ENCODE measurements at places on chromosomes 4 and X. TPM values are rescaled to one million over a fixed set of nuclear protein-coding genes. Genes with fewer than 3 reads are reported as not detected.

POU4F2 gene
- not detected for polyA plus RNA-seq

GRCh38 chr4:76752861-76753501 lies 145.0 kb downstream of the SOWAHB start:
- peak; percentile 93 for DNase-seq

- no peak for DNase-seq
Observed at GRCh38 chrX:134685668-134686067, 27.4 kb upstream of the PLAC1 start.

VSIG4 gene
- not detected for polyA plus RNA-seq

DNA sequence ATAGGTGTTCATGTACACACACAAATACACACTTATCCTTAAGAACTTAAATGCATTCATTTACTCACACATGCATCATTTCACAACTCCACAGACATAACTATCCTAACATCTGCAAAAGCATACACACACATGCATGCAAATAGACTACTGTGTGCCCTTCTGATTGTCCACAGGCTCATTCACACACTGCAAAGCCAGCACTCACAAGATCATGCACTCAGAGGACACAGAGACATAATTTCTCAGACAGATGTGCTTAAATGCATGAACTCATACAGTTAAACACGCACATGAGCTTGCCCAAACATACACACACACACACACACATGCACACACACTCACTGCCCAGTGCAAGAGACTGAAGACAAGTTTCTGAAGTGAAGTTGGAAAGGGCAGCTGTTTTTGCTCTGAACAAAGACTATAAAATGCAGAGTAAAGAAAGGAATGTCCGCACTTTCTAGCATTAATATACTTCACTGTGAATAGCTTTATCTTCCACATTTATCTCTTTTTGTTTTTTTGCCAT lies 1018.0 kb upstream of the HS3ST1 start:
- DNase-seq = peak; percentile 28

PRDM5 gene
- 9.3 TPM for polyA plus RNA-seq

DNA sequence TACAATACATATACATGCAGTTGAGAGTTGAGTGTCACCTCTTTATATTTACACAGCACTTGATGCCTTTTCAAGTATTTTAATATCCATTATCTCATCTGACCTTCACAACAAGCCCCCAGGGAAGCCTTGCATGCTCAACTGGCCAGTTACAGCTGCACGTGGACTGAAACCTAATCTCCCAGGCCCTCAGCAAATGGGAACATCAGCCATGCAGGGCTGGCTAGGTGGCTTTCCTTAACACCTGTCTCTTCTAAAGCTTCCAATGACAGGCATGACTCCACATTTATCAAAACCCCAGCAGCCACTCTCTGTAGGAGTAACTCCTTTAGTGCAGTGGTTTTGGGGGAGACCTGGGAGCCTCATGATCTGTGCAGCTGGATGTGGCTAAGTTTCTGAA lies 56.4 kb downstream of the PHKA2 start:
- no peak for DNase-seq

KCNIP4 gene
- polyA plus RNA-seq = 14.5 TPM

LDB2 gene
- 10.4 TPM for polyA plus RNA-seq

DNA sequence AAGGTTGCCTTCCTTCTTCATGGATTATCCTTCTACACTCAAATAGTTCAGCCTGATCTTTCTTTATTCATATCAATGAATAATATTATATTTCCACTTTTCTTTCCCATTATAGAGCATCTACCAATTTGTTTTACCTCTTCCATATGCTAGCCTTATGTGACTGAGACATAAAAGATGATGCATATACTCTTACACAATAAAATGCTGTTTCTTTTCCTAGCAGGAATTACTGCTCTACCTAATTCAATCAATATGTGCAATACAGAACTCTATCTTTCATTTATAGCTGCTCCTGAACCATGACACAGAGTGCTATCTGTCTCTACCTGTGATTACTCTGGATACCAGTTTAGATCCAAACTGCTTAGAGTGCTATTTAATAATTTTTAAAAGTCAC lies 2334.0 kb downstream of the PCDH7 start:
- DNase-seq = no peak

DNA sequence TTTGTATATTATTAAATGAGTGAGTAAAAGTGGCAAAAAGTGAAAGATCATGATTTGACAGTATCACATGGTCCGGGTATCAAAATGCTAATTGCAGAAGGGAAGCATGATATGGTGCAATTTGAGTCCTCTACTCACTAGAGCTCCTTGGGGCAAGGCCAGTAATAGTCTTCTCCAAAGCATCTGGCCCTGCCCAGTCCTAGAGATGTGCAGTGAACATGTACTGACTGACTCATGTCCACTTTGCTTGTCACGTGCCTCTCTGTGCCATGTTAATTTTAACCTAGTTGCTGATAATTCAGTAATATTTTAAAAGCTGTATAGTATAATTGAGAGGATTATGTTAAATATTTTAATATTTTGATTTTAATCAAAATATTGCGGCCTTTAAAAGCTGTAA lies 54.6 kb upstream of the TENM3 start:
- no peak for DNase-seq

GRCh38 chrX:25005034-25005381 lies 10.8 kb downstream of the ARX start:
- no peak for DNase-seq

FAM236D gene
- not detected for polyA plus RNA-seq

RIPPLY1 gene
- not detected for polyA plus RNA-seq

DNA sequence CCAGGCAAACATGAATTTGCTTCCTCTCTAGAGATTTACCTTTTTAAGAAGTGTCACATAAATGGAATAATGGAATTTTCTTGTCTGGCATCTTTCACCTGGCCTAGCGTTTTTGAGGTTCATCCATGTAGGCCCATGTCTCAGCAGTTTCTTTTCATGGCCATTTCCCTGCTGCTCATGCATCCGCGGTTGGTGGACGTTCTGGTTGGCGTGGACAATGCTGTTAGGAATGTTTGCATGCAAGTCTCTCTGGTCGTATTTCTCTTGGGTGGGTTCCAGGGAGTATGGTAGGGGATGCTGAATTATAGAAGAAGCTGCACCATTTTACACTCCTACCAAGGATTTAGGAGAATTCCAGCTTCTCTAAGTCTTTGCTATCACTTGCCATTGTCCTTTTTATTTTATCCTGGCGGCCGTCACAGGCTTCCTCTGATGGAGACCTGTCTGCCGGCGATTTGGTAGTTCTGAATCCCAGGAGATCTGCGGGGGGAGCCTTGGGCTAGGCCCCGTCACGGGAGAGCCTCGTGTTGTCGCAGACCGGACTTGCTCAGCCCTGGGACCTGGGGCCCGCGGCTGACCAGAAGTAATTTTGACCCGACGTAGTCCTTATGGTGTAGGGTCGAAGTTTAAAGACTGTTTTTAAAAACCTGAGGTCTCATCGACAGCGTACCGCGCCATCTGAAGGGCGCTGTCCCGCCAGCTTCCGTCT lies 56.9 kb upstream of the TADA2B start:
- peak; percentile 77 for DNase-seq

VEGFD gene
- polyA plus RNA-seq = 2.1 TPM

GRCh38 chr4:104878936-104879335 lies 267.7 kb upstream of the TET2 start:
- DNase-seq = no peak

RPS6KA6 gene
- polyA plus RNA-seq = 1.4 TPM

DNA sequence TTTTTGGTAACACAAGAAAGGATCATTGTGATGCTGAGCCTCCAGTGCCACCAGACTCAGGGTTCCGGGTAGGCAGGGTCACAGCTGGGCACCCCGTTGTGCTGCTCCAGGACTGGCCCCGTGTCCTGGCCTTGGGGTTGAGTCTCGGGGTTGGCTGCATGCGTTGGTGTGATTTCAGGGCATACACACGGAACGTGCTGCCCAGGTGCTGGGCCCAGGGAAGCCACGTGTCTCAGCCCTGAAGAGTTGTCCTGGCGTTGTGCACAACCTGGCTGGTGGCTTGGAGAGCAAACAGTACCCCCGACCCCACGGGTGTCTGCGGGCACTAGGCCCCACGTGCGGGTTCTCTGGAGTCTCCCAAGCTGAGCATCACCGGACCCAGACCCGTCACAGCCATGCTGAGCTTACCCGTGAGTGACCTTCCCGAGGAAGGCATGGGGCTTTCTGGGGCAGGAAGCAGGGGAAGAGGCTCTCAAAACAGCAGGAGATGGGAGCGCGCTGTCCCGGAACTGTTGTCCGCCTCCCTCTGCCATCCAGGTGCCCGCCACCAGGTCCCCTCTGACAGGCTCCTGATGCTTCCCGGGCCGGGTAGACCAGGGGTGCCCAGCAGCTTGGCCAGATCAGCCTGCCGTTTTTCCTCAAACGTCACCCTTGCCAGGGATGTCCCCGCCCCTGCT lies 66.1 kb upstream of the ENPP6 start:
- DNase-seq = no peak

CFAP47 gene
- not detected for polyA plus RNA-seq

GRCh38 chr4:5156682-5157081 lies 105.4 kb downstream of the STK32B start:
- DNase-seq = no peak

CT45A10 gene
- polyA plus RNA-seq = not detected

- no peak for DNase-seq
Observed at GRCh38 chr4:37759833-37760232, 66.7 kb upstream of the PGM2 start.

MANBA gene
- polyA plus RNA-seq = 49.5 TPM

OPRPN gene
- not detected for polyA plus RNA-seq

PNMA6F gene
- not detected for polyA plus RNA-seq

DNA sequence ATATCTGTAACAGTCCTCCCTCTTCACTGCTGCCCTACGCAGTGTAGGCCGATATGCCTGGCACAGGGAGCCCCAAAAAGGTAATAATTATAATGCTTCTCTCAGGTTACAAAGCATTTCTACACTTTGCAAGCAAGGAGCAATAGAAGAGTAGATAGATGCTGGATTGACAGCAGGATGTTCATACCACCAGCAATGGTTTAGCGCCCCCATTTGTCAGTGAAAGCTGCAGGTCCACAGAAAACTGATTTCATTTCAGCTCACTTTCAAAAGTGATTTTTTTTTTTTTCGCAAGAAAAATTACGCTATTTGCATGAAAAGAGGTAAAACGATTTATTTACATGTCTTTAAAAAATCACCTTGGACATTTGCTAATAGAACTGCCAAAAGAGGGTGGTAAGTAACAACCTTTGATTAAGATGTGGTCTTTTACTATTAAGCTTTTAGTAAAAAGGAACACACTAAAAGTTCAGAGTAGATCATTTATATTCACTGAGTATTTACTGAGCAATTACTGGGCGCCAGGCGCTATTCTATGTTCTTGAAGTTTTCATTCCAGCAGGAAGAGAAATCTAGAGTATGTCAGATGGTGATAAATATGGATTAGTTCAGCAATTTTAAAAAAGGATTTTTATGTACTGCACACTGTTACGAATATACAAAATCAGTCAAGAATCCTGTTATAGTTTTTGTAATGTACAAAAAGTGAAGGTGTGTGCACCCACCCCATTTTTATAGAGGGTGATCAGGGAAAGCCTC lies 34.4 kb downstream of the HPF1 start:
- DNase-seq = peak; percentile 27

DNA sequence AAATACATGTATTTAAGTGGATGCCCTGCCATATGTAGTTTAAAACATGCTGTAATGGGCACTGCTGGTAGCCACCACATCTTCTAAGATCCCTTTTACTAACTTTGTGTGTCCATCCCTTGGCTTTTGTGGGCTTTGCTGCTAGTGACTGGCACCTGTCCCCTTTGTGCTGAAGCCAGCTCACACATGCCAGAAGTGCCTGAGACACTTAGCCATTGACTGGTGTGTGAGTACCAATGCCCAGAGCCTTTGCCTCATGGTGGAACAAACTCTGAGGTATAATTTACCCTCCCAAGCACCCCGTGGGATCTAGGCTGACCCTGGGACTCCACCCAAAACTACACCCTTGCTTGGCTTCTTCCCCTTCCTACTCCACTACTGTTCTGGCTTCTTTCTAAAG lies 33.0 kb downstream of the ARHGAP6 start:
- no peak for DNase-seq

DNA sequence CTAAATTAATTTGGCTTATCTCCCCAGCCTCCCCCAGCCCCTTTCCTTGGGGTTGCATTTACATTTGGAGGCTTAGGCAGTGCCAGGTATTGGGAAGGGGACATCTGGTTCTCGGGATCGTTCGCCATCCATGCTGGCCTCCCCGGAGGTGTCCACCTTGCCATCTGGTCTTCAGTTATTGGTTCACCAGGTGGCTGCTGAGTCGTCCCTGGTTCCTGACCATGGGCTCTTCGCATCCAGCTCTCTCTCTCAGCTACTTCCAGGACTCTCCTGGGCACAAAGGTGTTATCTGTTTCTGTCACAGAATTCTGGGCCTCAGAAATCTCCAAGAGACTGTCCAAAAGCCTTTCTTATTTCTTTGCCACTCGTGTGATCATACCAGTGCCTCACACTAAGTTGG lies 75.4 kb upstream of the SCOC start:
- no peak for DNase-seq

DNA sequence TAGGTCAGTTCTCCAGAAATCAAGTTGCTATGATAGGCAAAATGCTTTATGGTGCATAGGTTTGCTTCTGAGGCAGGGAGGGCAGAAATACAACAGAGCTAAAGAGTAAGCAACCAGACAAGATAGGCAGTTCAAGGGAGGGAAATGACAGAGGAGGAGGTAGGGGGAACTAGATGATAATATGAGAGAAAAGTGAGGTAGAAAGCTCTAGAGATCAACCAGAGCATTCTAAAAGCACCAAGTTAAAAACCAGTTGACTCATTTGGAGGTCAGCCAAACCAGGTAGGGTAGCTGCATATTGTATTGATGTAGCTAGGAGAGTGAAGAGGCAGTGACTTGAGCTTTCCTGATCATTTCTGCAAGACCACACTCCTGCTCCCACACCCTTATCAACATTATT lies 49.0 kb upstream of the SLC16A2 start:
- DNase-seq = no peak

SLC9B2 gene
- polyA plus RNA-seq = 14.5 TPM

DNA sequence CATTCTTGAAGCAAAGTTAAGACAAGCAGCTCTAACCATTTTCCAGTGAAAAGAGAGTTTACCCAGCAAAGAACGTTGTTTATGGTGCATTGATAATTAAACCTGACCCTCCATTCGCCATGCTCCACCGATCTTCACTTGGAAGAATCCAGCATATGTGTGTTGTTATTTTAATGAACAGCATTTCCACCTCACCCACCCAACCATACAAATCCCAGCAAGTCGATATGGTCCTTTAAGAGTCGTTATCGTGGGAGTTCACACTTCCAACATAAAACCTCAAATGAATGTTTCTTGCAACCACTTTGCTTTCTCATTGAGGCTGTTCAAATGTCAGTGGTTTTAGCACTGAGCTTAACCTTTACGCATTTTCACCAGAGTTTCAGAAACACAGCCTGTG lies 147.4 kb upstream of the LDB2 start:
- no peak for DNase-seq

MAGEA6 gene
- not detected for polyA plus RNA-seq

GRCh38 chr4:182338063-182338462 lies 94.9 kb downstream of the TENM3 start:
- peak; percentile 68 for DNase-seq

- peak; percentile 81 for DNase-seq
Observed at GRCh38 chrX:48971249-48972219, at the start of gene KCND1. Gene KCND1, minus strand, starts transcription at chrX:48971844. Its CDS starts 1,573 bp downstream, at chrX:48970271.

GUCY1A1 gene
- polyA plus RNA-seq = 92.9 TPM

ADH7 gene
- not detected for polyA plus RNA-seq

- no peak for DNase-seq
Observed at GRCh38 chr4:4529392-4529791, 12.5 kb downstream of the STX18 start.

- peak; percentile 47 for DNase-seq
Observed at GRCh38 chr4:92104506-92104905, 199.3 kb upstream of the GRID2 start.

AKAP4 gene
- polyA plus RNA-seq = not detected

Measured in cardiac muscle cell (in vitro differentiated cells and primary cell).